ENCODE measurements at places on chromosomes 12 and 14.

DNA sequence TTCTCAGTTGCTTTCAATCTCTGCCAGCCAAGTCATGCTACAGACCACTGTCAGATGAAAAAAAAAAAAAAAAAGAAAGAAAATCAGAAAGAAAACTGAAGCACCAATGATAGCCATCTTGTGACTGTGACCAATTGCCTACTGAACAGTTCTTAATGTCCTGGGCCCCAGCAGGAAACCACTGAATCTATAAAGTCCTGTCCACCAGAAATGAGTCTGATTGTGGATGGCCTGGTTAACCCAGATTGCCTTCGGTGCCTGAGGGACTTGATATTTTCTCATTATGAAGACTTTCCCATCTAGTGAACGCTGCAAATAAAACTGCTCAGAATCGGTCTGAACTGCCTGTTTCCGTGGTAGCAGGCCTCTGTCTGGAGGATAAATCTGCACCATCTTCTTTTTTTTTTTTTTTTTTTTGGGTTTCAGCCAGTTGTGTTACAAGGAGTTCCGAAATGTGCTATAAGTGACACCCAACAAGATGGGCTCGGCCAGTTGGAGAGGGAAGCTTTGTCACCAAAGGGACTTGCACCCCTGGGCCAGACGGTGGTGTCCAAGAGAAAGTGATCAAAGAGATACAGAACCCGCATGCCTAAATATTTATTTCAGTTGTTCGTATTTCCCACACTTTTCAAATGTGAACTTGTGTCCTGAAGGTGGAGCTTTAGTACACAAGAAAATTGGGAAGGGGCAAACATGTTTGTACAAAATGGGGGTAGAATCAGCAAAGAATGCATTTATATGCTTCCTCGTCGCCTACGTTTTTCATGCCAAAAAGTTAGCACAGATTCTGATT, 3.0 kb upstream of the PLXNC1 start:
- no peak for DNase-seq

DNA sequence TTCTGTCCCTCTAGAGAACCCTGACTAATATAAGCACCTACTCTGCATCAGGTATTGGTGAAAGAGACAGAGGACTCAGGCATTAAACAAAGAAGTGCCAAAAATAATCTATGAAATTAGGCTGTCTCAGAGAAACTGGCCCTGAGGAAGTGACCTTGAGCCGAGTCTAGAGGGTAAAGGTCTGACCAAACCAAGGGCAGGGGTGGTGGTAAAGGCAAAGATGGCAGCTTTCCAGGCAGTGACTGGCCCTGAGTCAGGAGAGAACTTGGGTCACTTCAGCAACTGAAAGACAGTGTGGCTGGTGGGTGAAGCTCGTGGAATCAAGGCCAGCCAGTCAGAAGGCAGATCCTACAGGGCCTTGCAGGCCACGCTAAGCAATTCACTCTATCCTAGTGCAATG, 30.6 kb downstream of the CDKL1 start:
- DNase-seq = no peak

DNA sequence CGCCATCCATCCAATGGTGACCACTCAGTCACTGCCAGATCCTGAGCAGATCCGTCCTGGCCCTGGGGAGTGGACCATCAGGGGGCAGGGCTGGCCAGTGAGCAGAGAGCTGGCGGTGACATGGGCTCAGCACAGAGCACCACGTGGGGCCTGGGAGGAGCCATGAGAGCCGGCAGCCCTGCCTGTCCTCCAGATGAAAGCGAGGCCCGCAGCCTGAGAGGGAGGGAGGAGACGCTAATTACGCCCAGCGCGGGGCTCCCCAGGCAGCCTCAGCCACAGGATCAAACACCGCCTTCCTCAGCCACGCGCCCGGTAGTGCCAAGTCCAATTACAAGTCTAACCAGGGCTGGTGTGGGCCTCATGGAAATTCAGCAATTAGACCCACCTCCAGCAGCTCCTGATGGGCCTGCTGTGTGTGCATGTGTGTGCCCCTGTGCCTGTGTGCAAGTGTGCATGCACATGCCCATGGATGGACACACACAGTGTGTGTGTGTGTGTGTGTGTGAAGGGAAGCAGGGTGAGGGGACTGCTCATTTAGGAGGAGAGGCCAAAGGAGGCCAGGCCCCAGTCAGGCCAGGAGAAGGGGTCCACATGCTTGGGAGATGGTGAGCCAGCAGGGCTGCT, 68.0 kb downstream of the KIF26A start:
- no peak for DNase-seq

GRCh38 chr12:114291389-114292060, 114.4 kb downstream of the TBX5 start:
- DNase-seq = no peak

DNA sequence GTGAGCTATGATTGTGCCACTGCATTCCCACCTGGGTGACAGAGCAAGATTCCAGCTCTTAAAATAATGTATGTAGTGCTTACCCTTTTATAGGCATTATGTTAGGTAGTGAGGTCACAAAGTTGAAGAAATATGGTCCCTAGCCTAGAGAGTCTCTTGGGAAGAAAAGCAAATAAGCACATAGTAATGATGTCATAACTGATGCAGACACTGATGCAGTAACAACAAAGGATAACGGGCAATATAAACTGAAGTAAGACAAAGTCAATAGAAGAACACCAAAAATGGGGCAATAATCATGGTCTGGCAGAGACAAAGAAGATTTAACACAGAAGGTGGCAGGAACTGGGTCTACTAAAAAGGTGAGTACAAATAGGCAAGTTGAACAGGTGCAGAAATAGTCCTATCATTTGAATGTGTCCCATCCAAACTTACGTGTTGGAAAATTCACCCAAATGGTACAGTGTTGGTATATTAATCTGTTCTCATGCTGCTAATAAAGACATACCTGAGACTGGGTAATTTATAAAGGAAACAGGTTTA, 93.5 kb downstream of the CPNE8 start:
- DNase-seq = no peak

- no peak for DNase-seq
Measured at GRCh38 chr14:104879983-104880565, 15.0 kb downstream of the CEP170B start.

- DNase-seq = no peak
Measured at GRCh38 chr12:92469837-92470236, 233.0 kb upstream of the PLEKHG7 start.

DNA sequence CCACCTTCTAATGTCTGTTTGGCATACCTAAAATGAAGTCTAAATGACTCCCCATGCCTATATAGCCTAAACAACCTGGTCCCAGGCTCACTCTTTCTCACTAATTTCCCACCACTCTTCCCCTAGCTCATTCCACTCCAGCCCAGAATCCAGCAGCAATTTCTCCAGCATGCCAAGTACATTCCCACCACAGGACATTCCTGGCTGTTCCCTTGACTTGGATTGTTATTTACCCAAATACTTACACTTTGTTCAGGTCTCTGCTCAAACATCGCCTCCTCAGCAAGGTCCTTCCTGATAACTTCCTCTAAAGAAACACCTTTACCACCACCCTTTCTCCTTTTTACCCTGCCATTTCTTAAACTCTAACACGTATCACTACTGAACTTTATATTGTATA, 743.4 kb downstream of the RPS29 start:
- no peak for DNase-seq

DNA sequence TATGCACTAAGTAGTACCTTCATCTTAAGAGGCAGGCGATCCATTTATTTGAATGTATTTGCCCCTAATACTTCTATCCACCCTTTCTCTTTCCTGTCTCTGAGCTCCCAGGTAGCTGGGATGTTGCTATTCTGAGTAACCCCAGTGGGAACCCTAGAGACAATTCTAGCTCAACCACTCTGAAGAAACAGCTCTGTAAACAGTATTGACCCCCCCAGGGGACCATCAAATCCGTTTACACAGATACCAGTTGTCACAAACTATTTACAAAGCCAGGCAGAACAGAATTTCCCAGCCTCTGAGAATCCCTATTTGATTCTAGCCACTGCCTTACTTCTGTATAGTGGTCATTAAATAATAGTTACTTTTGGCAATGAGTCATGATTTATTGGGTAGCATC, 64.9 kb downstream of the MIPOL1 start:
- no peak for DNase-seq

DNA sequence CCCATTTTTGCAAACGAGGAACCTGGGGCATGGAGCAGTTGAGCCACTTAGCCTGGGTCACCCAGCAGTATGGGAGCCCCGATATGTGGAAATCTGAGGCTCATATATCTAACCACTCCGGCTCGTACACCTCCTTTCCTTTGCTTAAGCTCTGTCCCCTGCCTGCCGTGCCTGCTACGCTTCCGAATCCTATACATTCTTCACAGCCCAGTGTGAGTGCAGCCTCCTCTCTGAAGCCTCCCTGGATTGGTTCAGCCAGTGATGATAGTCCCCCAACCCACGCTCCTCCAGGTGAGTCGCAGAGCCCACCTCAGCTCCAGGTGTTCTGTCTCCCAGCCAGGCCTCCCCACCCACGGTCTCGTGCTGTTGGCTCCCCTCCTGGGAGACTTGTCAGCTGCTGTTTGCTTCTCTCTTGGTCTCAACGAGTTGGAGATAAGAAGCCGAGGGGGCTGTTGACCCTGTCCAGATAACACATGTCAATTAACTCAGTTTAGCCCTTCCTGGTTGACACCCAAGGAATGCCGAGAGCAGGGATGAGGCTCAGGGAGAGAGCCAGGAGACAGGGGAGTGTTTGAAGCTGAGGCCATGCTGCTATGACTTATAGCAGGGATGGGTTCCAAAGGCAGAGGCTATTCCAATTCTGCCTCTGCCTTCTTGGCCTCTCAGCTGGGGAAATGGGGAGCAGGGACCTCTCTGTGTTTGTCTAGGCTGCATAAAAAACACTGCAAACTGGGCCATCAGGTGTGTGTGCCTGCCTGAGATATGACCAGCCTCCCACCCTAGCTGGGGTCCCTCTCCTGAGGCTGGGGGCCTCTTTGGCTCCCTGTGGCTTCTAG, 19.0 kb downstream of the SDSL start:
- DNase-seq = no peak

GRCh38 chr12:124438437-124439056, 128.9 kb downstream of the NCOR2 start:
- no peak for DNase-seq

DNA sequence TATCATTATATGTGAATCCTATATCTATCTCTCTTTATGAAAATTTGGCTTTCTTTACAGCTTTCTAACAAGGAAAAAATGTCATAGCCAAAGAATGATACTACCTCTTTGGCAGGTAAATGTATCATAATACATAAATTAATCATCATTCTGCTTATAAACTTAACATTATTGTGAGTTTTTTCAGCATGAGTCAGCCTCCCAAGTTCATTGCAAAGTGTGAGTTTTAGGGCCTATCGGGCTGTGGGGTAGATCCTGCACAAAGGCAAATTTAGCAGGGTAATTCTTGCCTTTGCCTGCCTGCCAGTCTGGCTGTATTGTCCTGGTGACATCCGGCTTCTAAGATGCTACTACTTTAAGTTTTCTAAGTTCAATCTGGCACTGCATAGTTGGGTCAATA, 412.6 kb downstream of the MDGA2 start:
- no peak for DNase-seq

DNA sequence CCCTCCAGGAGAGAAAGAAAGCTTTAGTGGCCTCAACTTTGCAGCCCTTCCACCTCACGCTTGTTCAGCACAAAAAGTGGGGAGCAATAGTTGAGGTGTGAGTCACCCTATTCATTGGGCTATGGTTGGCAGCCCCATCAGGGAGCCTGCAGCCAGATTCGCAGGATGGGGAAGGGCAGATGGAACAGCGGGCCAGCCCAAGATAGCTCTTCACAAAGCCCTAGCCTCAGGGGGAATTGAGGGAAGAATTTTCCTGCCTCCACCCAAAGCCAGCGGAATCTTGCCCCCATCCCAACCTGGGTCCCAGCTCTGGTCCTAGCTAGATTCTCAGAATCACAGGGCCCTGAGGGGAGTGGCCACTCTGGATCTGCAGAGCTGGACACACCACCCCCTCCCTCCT, 3.6 kb upstream of the KRT5 start:
- no peak for DNase-seq

- DNase-seq = no peak
Measured at GRCh38 chr14:36664322-36665193, 2.9 kb downstream of the PAX9 start.

DNA sequence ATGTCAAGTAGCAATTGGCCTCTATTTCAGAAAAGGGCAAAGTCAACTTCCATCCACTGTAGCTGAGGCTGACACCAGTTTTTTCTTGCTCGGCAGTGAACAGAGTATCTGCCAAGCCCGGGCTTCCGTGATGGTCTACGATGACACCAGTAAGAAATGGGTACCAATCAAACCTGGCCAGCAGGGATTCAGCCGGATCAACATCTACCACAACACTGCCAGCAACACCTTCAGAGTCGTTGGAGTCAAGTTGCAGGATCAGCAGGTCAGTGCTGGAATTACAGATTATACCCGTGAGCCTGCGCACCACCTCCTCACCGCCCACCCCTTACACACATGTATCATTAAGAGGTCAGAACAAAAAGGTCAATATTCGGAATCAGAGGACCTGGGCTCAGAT, 19.4 kb downstream of the EVL start:
- no peak for DNase-seq

DNA sequence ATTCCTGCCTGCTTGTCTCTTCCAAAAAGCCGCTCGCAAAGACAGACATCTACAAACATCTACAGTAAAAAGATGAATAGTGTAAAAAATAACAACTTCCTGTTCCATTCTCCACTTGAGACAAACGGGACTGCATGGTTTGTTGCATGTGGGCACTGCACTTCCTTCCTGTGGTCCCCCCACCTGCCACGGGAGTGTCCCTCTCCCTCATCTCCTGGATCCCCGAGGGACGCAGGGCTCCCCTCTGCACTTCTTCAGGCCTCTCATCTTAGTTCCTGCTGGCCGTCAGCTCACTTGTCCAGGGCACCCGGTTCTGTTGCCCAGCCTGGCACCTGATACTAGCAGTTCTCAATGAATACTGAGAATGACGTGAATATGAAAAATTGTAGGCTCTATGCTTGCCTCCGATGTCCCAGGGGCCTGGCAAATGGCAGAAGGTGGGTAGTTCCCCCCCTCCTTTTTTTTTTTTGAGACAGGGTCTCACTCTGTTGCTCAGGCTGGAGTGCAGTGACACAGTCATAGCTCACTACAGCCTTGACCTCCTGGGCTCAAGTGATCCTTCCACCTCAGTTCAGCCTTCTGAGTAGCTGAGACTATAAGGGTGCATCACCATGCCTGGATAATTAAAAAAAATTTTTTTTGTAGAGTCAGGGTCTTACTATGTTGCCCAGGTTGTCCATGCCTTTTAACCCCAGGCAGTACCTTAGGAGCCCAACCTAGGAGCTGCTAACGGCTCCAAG, 3.5 kb upstream of the KLC1 start:
- peak; percentile 35 for DNase-seq

DNA sequence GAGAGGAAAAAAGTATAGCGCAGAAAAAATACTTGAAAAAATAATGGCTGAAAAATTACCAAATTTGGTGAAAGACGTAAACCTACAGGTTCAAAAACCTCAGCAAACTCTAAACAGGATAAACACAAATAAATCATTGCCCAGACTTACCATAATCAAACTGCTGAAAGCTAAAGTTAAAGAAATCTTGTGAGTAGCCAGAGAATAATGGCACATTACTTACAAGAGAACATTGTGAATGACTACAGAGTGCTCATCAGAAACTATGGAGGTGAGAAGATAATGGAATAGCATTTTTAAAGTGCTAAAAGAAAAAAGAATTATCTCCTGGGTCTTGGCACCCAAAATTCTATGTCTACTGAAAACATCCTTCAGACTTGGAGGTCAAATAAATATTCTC, 36.0 kb downstream of the ATF1 start:
- DNase-seq = no peak

- DNase-seq = no peak
Measured at GRCh38 chr12:4320497-4320852, 538 bp upstream of the TIGAR start.

GRCh38 chr14:92538412-92538985, 24.9 kb downstream of the RIN3 start:
- no peak for DNase-seq

- no peak for DNase-seq
Measured at GRCh38 chr14:53331921-53332320, 178.8 kb upstream of the DDHD1 start.
